H1 (cell line): ENCODE measurements at places on chromosomes 7 and 10. TPM values are rescaled to one million over a fixed set of nuclear protein-coding genes. Genes with fewer than 3 reads are reported as not detected.
A peak's percentile ranks its signal among the peaks of the same experiment; 100 is the strongest.

GRCh38 chr10:30823651-30824050 lies 194.1 kb upstream of the LYZL2 start:
- DNase-seq, result no peak

DNA sequence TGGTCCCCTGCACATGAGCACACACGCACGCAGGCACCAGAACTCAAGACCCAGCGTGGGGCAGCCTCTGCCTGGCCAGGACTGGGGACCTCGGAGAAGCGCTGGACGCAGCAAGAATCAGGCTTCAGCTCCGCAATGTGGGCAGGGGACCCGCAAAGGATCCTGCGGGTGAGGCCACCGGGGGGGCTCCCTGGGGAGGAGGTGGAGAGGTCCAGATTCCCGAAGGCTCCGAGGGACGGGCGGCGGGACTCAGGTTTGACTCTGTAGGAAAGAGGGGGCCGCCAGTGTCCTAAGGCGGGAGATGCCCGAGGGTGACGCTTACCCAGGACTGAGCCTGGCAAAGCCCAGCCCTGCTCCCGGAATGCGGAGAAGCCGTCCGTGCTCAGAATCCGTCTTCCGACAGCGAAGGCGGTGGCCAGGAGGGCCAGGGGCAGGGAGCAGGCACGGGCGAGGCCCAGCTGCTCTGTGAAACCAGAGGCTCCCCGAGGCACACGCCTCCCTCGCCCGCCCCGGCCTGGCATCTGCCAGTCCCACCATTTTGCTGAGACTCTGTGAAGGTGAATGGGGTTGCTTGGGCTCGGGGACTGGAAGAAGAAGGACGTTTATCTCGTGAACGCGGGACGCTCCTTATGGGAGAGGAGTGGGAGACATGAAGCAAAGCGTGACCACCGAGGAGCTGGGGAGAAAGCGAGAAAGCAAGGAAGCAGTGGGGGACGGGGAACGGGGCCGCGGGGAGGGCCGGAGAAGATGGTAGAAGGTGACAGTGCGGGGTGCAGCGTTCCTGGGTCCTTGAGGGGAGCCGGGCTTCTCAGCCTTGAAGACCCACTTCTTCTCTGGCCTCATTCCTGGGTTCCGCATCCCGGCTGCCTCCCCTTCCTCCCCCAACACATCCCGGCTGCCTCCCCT lies 489.2 kb downstream of the PTPRN2 start:
- peak; percentile 49 for DNase-seq

GRCh38 chr7:86939197-86939814 lies 120.1 kb downstream of the ELAPOR2 start:
- DNase-seq, result no peak

GRCh38 chr7:155963356-155963755 lies 151.1 kb upstream of the SHH start:
- no peak for DNase-seq

- DNase-seq, result no peak
Observed at GRCh38 chr7:2689343-2689847, 1.4 kb downstream of the AMZ1 start.

GRCh38 chr10:91642831-91643692 lies 10.2 kb upstream of the PPP1R3C start:
- no peak for DNase-seq

DNA sequence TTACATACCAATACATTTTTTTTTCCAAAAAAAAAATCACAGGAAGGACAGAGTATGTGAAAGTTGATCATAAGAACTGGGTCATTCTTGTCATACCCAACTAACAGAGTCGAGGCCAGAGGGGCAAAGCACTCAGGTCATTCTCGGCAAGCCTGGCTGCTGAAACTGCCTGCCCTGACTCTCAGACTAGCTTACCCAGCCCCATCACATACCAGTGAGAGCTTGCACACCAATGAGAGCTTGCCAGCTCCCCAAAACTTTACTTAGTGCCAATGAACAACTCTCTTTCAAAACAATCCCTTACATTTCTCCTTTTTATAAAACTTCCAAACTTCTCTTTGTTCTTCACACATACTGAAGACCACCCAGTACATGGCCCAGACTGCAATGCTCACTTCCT lies 48.9 kb downstream of the VOPP1 start:
- DNase-seq, result no peak

DNA sequence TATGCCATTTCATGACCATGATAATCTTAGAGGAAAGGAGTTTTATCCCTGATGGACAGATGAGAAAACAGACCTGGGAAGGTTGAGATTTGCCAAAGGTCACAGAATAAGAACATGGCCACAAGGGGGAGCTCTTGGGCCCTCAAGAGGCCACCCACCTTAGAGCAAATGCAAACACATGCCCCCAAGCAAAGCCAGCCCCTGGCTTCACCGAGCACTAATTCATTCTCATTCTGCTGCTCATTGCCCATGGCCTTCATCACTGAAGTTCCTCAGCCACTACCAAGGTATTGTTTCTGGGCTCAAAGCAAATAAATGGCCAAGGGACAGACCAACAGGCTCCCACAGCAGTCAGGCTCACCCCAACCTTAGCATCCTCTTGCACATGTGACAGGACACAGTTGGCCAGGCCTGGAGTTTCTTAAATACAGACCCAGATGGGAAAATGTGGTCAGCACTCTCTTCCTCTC lies 44.2 kb downstream of the PDLIM1 start:
- DNase-seq, result no peak

DNA sequence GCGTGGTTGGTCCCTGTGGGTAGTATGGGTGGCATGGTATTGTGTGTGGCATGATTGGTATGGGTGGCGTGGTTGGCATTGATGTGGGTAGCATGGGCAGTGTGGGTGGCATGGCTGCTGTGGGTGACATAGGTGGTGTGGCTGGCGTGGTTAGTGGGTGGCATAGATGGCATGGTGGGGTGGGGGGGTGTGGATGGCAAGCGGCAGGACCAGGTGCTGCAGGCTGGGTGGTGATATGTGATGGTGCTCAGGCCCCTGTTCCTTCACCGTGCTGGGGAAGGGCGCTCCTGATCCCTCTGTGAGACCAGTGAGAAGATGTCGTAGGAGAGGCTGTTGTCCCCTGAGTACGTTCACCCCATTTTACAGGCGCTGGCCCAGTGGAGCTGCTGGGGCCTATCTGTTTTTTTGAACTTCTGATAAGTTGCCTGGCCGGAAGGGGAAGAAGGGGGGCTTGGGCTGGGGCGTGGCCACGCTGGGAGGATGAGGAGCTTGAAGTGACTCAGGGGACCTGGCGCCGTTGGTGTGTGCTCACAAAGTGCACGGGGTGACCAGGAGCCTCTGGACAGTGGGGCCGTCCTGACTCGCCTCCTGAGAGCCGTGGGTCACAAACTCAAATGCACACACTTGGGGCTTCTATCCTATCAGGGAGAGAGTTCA lies 17.5 kb downstream of the INPP5A start:
- DNase-seq, result no peak

DNA sequence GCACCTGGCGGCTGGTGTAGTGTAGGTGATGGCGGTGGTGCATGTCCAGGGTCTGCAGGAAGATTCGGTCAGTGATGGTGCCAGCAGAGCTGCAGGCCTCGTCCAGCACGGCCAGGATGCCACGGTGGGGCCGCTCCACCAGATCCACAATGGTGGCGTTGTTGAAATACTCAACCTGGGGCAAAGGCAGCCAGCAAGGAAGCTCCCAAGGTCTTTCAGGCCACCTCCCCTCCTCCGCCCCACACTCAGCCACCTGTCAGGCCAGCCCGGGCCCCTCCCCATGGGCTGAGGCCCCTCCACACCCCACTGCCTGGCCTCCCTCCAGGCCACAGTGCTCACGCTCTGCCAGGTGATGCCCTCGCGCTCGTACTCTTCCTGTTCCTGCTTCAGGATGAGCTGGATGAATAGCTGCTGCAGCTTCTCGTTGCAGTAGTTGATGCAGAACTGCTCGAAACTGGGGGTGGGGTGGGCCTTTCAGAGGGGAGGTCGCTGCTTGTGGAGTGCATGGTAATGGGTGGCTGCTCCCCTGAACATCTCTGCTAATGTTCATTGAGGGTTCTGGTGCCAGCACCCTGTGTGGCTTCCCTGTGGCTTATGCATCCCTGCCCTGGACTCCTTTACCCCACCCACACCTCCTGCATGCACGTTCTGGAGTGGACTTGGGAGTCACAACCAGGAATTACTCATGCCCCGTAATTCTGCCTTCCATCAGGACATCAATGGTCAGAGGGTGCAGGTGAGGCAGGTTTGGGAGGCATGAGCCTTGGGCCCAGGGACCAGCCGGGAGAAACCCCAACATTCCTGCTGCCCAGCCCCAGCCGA lies 8.9 kb downstream of the MYO1G start:
- DNase-seq, result no peak

DNA sequence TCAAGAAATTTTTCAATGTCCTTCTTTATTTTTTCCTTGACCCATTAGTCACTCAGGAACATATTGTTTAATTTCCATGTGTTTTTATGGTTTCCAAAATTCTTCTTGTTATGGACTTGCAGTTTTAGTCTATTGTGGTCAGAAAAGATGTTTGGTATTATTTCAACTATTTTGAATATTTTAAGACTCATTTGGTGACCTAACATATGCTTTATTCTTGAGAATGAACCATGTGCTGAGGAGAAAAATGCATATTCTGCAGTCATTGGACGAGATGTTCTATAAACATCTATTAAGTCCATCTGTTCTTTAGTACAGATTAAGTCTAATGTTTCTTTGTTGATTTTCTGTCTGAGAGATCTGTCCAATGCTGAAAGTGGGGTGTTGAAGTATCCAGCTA lies 42.3 kb upstream of the MDFIC start:
- no peak for DNase-seq

Gene PAX4
- total RNA-seq, result not detected in 2 replicates

Gene PIP
- not detected in 2 replicates for total RNA-seq

Gene SYT15B
- not detected in 2 replicates for total RNA-seq

Gene MEIG1
- not detected in 2 replicates for total RNA-seq
